ENCODE measurements at places on chromosomes 6 and 20. TPM values are rescaled to one million over a fixed set of nuclear protein-coding genes. Genes with fewer than 3 reads are reported as not detected.

- H3K4me3 ChIP-seq, result no peak overlapping the region
- H3K4me1 ChIP-seq, result peaks cover 8% of the 10 kb centered on the region
- H3K36me3 ChIP-seq, result no peaks in the 10 kb centered on the region
- H3K27me3 ChIP-seq, result no peaks in the 10 kb centered on the region
These were observed 50.9 kb downstream of the JARID2 start for GRCh38 chr6:15296735-15297134.

Gene CRISP3
- 1.0 TPM for polyA plus RNA-seq

DNA sequence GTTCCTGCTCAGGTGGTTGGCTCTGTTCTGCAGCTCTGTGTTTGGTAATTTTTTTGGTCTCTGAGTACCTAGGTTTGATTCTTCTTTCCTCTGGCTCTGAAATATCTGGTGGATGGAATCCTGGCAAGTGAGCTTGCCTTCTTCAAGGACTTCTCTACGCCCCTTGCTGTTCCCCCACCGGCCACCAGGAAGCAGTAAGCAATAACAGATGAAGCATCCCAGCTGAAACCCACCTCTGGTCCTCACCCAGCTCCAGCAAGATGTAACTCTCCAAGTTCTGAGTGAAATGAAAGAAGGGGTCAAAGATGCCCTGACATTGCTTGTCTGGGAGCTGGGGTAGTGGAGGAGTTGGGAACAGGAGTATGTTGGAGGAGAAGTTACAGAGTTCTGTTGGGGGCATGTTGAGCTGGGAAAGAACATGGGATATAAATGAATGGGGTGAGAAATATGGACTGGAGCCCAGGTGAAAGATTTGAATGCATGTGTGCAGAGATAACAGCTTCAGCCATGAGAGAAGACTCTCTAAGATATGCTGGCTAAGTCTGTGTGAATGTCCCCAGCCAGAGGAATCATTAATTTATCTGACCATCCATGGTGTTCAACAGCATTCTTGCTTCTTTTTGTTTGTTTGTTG is 51.3 kb upstream of the GLP1R start:
- H3K36me3 ChIP-seq, result no peaks in the 10 kb centered on the region
- H3K4me3 ChIP-seq, result no peak overlapping the region
- peak; percentile 60 for DNase-seq
- H3K27ac ChIP-seq, result no peak overlapping the region

Gene ADGRF5
- 78.0 TPM for polyA plus RNA-seq

DNA sequence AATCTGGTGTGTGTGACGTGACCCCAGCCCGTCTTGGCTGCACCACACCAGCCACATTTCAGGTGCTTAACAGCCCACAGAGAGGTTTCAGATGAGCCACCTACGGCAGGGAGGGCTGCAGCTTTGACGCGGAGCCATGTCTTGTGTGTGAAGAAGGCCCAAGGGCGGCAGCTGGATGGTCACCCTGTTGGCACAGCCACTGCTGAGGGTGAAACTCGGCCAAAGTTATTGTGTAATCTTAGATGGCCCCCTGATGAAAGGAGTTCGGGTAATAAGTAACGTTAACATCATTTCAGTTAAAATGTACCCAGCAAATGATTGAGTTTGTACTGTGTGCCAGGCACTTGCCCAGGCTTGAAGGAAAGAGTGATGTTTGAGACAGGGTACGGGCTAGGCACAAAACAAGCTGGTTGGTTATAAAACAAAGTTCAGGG is 97.2 kb downstream of the SSR1 start:
- peaks cover 7% of the 10 kb centered on the region for H3K4me1 ChIP-seq
- H3K36me3 ChIP-seq, result peaks cover 21% of the 10 kb centered on the region
- no peaks in the 10 kb centered on the region for H3K27me3 ChIP-seq
- DNase-seq, result no peak
- H3K4me3 ChIP-seq, result no peak overlapping the region

Gene SYNDIG1
- 0.20 TPM for polyA plus RNA-seq

- H3K36me3 ChIP-seq, result peaks cover 55% of the 10 kb centered on the region
- H3K4me3 ChIP-seq, result no peak overlapping the region
- no peaks in the 10 kb centered on the region for H3K27me3 ChIP-seq
- no peak for DNase-seq
- no peak overlapping the region for H3K27ac ChIP-seq
These were observed 34.5 kb downstream of the NUP153 start for GRCh38 chr6:17672064-17672718.

Gene MEI4
- not detected for polyA plus RNA-seq

DNA sequence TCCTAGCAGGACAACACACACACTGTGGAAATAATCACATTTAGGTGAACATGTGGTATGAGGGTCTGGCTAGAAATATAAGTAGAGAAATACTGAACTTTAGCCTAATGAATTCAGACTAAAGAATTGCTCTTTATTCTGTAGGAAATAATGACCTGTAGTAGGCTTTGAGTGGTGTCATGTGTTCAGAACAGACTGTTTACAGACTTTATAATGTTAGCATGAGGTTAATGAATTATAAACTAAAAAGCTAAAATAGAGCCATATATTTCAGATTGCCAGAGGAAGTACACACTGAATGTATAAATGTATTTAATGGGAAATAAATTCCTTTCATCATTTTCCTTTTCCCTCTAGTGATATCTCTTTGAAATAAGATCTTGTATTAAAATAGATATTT is 669.5 kb upstream of the EPHA7 start:
- H3K27ac ChIP-seq, result no peak overlapping the region
- H3K36me3 ChIP-seq, result no peaks in the 10 kb centered on the region
- DNase-seq, result no peak
- H3K4me1 ChIP-seq, result peaks cover 18% of the 10 kb centered on the region
- H3K27me3 ChIP-seq, result no peaks in the 10 kb centered on the region

DNA sequence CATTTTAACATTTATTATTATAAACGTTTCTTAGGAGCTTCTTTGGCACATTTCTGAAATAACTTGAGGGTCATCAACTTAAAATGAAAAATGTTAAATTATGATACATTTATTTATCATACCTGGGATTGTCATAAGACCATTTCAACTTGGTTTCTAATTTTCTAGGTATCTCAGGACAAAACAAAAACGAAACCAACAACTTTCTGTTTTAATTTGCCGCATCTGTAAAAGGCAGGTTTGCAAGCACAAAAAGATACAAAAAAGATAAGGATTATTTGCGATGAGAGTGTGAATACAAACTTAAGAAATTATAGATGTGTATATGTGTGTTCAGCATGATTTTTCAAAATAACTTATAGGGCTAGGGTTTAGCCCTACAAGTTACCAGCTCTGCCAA is 395.0 kb upstream of the RUNX2 start:
- DNase-seq, result no peak
- no peak overlapping the region for H3K4me3 ChIP-seq
- no peak overlapping the region for H3K27ac ChIP-seq
- no peaks in the 10 kb centered on the region for H3K27me3 ChIP-seq
- H3K4me1 ChIP-seq, result no peaks in the 10 kb centered on the region

- no peaks in the 10 kb centered on the region for H3K4me1 ChIP-seq
- no peak overlapping the region for H3K4me3 ChIP-seq
- no peaks in the 10 kb centered on the region for H3K27me3 ChIP-seq
- no peak overlapping the region for H3K27ac ChIP-seq
- DNase-seq, result peak; percentile 32
These were observed 55.1 kb upstream of the CEP162 start for GRCh38 chr6:84282550-84282949.

Gene IPCEF1
- polyA plus RNA-seq, result 1.6 TPM

DNA sequence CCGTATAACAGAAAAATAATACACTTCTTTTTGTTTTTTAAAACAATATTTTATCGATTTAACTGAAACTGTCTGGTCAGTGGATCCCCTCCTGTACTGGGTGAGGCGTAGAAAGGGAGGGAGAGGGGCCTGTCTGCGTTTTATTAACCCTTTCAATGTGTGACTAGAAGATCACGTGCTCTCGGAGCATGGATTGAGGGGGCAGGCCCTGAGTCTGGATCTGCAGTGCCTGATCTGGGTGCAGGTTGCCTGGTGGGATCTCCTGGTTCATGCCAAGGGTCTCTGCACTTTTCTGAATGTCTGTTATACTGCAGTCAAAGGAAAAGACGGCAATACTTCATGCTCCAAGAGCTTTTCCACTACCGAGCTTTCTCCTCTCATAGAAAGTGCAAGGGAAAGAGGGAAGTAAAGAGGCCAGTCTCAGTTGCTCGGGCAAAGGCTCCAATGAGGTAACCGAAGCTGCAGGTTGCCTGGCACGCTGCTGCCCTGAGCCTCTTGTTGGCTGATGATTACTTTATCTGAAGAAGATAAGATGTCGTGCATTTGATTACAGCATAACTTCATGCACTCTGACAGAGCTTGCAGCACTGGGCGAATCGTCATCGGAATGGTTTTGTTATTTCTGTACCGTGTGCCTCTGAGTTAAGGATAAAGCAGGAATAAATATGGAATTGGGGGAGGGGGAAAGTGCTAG is 167.5 kb upstream of the PMEPA1 start:
- H3K4me1 ChIP-seq, result peaks cover 51% of the 10 kb centered on the region
- no peak overlapping the region for H3K4me3 ChIP-seq
- H3K27me3 ChIP-seq, result no peaks in the 10 kb centered on the region
- DNase-seq, result no peak
- no peak overlapping the region for H3K27ac ChIP-seq

GRCh38 chr20:1144401-1145172 is 26.2 kb downstream of the PSMF1 start:
- no peak for DNase-seq
- no peak overlapping the region for H3K4me3 ChIP-seq
- H3K27me3 ChIP-seq, result no peaks in the 10 kb centered on the region
- peaks cover 17% of the 10 kb centered on the region for H3K36me3 ChIP-seq
- no peak overlapping the region for H3K27ac ChIP-seq

DNA sequence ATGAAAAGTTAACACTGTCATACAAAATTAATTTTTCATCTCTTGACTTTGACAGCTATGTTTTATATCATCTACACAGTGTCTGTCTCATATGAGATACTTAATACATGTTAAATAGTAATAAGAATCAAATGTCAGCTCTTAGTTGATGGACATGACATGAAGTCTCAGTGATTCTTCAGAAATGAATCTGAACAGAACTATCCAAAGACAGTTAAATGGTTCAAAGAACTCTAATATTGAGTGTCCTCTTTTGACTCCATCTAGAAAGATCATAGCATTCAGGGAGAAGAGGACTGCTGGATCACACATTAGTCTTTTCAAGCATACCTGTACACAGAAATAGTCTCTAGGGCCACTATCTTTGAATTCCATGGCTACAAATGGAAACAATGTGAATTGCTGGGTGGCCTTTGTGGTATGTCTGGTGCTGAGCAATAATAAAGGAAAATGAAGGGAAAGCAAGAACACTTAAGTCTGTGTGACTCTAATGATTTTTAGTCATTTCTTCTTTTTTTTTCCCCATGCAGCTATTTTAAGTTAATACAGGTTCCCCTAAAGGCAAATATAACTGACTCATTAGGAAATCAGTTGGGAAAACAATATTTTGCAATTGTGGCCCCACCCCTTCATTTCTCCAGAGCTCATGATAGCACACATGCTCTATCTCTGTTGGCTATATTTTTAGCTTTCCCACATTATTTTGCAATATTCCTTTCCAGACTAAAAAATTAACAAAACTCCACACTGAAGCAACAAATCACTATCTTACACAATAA is 367.5 kb downstream of the GRIK2 start:
- H3K27ac ChIP-seq, result no peak overlapping the region
- DNase-seq, result peak; percentile 6

GRCh38 chr20:9741996-9742395 is 96.9 kb downstream of the PAK5 start:
- no peaks in the 10 kb centered on the region for H3K27me3 ChIP-seq
- H3K4me1 ChIP-seq, result no peaks in the 10 kb centered on the region
- H3K4me3 ChIP-seq, result no peak overlapping the region
- DNase-seq, result no peak
- H3K27ac ChIP-seq, result no peak overlapping the region

DNA sequence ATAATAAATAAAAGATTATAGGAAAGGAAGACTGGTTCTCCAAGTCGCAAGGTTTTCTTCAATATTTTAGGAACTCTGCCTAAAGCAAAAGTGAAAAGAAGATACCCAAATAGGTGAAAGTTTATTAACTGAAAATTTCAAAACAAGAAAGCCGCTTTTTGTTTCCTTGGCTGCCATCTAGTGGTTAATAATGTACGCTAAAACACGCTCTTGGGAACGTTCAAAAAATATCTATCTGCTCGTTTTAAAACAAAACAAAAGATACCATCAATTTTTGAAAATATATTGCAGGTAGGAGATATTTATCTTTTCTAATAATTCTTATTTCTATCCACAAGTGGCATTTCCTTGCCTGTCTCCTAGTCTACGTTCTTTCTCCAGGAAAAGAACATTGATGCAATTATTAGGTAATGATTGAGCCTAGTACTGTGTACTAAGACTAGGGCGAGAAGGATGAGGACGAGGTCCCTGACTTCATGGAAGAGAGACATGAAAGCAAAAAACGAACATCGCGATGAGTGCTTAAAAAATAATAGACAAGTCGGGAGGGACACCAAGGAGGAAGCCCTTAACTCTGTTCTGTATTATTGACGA is 97.2 kb downstream of the SPTLC3 start:
- no peak overlapping the region for H3K27ac ChIP-seq

DNA sequence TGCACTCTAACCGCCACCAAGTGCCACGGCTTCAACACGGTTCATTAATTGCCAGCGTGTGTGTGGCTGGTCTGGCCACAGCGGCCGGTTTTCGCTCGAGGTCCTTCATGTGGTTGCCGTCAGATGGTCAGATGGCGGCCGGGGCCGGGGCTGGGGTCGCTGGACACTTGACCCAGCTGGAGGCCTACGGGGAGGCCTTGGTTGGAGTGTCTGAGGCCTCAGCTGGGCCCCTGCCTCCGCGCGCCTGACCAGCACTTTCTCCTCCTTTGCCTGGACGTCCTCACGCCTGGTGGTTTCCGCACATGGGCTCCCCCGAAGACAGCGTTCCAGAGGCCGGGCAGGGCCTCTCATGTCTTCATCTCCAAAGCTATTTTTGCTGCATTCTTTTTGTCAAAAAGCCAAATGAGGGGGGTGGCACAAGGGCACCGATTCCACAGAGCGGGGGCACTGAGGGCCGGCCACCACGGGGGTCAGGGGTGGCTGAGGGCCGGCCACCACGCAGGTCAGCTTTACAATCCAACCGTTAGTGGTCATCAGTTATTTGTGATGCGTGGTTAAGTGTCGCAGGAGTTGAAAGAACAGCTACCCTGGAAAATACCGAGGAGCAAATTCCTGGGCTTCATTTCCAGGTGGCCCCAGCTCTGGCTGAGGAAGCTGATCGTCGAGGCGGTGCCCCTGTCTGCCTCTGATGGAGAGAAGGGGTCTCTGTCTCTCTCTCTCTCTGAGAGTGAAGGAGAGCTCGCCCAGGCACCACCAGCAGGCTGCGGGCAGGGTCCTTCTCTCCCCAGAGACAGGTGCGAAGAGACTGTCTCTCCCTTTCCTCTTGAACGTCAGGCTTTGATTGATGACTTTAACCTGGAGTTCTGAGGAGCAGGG is 50.5 kb upstream of the FRMD1 start:
- H3K4me1 ChIP-seq, result no peaks in the 10 kb centered on the region
- no peak overlapping the region for H3K4me3 ChIP-seq
- no peaks in the 10 kb centered on the region for H3K27me3 ChIP-seq
- no peaks in the 10 kb centered on the region for H3K36me3 ChIP-seq

GRCh38 chr6:7201732-7202541 is 94.2 kb downstream of the RREB1 start:
- no peak overlapping the region for H3K4me3 ChIP-seq
- no peaks in the 10 kb centered on the region for H3K27me3 ChIP-seq
- H3K27ac ChIP-seq, result no peak overlapping the region
- peaks cover 12% of the 10 kb centered on the region for H3K36me3 ChIP-seq

Gene WFDC12
- polyA plus RNA-seq, result 4.9 TPM

All from lung (tissue), 17 donors.